Stimulated activated CD4-positive, alpha-beta T cell treated with anti-CD3 and anti-CD28 coated beads, TNF-alpha, amount 100 ng/mL, for 48 hours (primary cell): ENCODE measurements at places on chromosomes 7 and 10.

- no peak for DNase-seq
Measured at GRCh38 chr7:28626624-28627262, 214.4 kb downstream of the CREB5 start.

GRCh38 chr7:147909431-147910148, 681.0 kb upstream of the C7orf33 start:
- no peak for DNase-seq

GRCh38 chr7:553636-554111, 34.0 kb upstream of the PDGFA start:
- DNase-seq = no peak

GRCh38 chr10:129847741-129848483, 116.2 kb downstream of the EBF3 start:
- DNase-seq = no peak

DNA sequence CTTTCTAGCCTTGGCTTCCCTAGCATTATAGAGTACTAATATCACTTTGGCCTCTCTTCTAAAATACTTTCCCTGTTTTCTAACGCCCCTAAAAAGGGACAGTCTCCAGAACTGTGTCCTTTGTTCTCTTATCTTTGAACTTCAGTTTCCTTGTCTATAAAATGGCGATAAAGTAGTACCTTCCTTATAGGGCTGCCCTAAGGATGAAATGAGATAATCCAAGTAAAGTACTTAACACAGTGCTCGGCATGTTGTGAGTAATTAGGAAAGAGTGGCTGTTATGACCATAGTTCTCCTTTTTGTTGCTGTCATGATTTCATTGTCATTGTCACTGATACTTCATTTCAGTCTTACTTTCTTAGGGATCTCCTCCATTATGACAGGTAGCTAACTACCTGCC, 114.7 kb downstream of the EXOC4 start:
- no peak for DNase-seq

DNA sequence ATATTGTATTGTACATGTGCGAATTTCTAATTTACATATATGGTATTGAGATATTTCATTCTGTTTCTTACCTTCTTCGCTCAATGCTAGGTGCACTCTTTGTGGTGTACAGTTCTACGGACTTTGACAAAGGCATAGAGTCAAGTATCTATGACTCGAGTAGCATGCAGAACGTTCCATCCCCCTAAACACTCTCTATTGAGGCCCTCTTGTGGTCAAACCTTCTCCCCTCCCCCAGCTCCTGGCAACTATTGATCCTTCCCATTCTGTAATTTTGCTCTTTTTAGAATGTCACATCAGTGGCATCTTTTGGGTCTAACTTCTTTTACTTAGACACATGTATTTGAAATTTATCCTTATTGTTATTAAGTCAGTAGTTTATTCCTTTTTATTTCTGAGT, 30.7 kb upstream of the GDF10 start:
- DNase-seq = no peak

DNA sequence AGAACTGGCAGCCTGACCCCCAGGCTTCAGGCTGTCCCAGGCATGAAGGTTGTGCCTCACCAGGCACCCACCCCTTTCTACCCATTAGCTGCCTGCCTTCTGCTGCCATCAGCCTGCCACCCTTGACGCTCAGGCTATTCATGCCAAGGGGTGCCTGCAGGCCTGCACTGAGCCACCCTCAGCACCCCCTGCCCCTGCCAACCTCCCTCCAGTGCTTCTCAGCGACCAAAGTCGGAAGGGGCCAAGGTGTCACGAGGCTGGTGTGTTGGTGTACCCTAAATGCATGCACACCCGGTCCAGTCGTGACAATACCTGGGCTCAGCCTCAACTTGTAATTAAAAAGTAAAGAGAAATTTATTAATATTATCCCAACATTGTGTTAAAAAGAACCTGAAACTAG, 422.7 kb downstream of the ARL4A start:
- no peak for DNase-seq

DNA sequence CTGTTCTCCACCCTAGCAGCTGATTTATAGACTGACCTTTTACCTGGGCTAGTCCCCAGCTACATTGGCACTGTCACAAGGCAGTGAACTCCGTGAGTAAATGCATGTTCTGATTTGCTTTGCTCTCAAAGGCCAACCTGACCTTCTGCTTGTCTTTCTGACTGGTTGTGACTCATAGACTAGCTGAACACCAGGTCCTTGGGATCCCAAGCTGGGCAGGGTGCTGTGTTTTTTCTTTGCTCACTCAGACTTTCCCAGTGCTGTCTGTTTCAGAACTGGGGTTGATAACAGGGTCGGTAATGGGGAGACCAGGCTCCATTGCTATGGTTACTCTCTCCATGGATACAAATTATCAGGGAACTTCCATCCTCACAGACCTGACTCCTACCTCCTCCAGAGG, 35.0 kb downstream of the EVX1 start:
- no peak for DNase-seq

- no peak for DNase-seq
Measured at GRCh38 chr7:4612939-4613841, 68.9 kb upstream of the FOXK1 start.

DNA sequence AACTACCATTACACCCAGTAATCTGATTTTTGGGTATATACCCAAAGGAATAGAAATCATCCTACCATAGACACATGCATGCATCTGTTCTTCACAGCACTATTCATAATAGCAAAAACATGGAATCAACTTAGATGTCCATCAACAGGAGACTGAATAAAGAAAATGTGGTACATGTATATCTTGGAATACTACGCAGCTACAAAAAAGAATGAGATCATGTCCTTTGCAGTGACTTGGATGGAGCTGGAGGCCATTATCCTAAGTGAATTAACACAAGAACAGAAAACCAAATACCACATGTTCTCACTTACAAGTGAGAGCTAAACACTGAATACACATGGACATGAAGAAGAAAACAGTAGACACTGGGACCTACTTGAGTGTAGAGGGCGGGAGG, 254.9 kb downstream of the CACNA2D1 start:
- no peak for DNase-seq

DNA sequence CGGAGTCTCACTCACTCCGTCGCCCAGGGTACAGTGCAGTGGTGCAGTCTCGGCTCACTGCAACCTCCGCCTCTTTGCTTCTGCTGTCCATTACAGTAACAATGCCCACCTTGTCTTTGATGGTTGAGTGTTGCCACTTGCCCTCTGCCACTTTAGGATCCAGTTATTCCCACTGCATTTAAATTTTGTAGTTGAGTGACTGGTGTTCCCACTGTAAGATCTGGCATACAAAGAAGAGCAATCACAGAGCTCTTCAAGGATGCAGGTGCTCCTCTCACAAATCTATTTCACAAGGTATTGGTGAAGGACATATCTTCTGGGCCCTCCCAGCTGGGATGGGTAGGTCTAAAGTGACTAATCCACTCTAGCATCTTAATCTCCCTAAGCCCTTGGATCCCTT, 12.6 kb downstream of the PTER start:
- DNase-seq = no peak

DNA sequence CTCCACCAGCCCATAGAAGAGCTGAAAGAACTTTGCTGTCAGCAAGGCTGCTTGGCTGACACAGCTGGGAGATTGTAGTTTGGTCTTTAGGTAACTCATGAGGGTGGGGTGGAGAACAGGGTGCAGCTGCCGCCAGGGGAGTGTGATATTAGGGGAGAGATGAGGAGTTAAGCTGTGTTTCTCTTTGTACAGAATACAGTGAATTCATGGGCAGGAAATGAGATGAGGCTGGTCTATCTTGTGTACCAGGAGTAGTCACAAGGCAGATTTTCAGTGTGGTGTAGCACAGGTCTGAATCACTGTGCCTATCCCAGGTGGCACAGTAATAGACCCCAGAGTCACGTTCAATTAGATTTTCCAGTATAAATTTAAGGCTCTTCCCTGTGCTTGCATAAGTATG, 56.6 kb upstream of the TARP start:
- DNase-seq = no peak

GRCh38 chr7:151982806-151983205, 26.6 kb downstream of the GALNTL5 start:
- no peak for DNase-seq

DNA sequence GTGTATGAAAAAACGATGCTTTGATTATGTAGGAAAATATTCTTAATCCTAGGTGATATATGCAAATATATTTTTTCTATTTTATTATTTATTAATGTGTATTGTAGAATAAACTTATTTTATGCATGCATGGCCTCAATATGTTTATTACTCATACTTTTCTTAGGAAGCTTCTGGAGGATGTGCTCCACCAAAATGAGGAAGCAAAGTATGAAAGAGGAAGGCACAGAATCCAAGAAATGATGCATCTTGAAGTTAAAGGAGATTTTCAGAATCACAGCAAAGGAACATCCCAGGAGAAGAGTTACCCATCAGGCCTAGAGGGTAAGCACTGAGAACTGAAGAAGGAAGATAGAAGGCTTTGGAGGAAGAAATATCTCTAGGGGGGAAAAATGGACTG, 35.0 kb upstream of the MRPS16 start:
- no peak for DNase-seq

- no peak for DNase-seq
Measured at GRCh38 chr7:38671911-38672905, 41.0 kb upstream of the AMPH start.

DNA sequence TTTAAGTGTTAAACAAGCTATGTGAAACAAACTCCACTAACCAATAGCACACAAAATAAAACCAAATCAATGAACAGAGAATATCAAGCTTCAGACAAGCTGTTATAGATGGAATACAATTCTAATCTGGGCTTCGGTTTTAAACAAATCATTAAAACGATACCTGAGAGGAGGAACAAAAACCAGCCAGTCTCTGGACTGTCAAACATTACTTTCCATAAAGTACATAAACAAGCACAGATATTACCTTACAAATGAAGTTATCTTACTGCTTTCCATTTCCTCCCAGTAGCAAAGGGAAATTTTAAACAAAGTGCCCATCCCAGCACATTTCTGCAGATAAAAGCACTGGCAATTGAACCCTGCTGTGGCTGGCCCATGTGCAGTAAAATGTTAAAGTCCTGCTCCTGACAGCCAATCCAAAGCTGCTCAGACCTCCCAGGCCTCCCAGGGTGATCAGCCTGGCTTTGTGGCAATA, 128.0 kb downstream of the NRCAM start:
- no peak for DNase-seq

DNA sequence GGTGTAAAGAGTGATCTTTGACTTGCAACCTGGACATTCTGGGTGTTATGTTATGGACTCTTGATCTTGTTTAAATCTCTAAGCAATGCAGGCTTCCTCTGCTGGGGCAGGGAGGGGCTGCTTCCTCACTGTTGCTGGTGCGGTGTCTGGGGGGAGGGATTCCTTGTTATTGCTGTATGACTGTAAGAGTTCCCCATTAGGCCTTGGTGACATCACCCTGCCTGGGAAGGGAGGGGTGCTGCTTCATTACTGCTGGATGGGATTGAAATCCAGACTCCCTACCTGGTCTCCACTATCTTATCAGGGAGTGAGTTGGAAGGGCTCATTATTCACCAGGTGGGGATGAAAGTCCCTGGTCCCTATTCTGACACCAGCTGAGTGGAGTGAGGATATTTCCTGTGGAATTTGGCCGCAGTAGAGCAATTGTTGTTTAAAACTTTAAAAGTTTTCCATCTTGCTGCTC, 8.8 kb downstream of the OGDH start:
- no peak for DNase-seq

DNA sequence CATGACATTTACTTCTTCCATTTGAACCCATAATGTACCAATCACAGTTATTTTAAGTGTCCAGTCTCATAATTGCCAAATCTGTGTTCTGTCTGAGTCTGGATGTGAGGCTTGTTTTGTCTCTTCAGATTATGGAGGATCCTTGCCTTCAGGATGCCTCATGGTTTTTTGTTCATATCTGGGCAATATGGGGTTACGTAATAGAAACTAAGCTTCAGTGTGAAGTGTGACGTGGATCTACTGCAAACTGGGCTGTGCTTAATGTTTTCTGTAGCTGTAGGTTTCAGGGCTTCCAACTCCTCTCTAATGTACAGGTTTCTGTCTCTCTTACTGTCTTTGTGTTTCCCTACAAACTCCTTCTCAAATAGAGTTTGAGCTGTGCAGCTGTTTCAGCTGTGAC, 223.7 kb upstream of the ADARB2 start:
- DNase-seq = no peak

GRCh38 chr7:117273814-117274225, 49.0 kb downstream of the WNT2 start:
- DNase-seq = no peak

GRCh38 chr7:149456506-149457421, 4.1 kb downstream of the ZNF777 start:
- no peak for DNase-seq

- no peak for DNase-seq
Measured at GRCh38 chr7:50868426-50869100, 85.9 kb upstream of the GRB10 start.

GRCh38 chr7:137966641-137967142, 35.2 kb downstream of the CREB3L2 start:
- no peak for DNase-seq

DNA sequence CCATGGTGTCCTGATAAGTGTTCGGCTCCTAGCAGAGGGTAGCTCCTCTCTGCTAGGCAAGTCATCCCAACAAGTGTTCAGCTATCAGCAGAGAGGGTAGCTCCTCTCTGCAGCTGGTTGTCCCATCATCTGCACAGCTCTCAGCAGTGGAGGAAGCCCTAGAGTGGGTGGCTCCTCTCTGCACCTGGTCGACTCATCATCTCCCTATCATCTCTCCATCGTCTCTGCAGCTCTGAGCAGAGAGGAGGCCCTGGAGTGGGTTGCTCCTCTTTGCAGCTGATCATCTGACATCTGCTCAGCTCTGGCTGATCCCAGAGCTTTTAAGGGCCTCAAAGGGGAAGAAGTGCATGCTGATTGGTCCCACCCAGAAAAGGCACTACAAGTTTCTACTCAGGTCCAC, 199.9 kb upstream of the KMT2E start:
- DNase-seq = no peak

DNA sequence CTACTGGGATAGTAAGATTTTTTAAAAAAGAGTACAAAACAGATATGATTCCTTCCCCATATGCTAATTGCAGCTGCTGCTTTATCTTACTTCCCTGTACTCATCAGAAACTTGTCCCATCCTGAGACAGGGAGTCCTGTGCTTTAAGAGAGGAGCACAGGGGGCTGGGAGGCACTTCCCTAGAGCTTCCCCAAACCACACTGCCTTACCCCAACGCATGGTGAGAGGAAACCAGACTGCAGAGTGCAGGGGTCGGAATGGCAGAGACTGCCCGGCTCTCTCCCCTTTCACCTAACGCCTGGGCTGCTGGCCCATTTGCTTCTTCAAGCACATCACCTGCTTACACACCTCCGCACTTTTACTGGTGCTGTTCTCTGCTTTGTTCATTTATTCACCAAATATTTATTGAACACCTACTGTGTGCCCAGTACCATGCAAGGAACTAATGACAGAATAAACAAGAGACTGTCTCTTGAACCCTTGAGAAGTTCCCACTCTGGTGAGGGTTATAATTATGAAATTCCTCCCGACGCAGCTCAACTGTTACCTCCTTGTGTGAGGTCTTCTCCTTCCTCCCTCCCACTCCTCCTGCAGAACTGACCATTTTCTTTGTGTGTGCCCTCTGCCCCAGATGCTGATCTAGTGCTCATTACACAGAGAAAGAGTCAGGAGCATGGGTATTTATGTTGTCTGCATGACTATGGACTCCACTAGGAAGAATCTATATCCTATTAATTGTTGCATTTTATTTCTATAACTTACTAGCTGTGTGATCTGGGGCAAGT, 289.7 kb downstream of the TCF7L2 start:
- no peak for DNase-seq
